ENCODE measurements at places on chromosomes 5 and 9. TPM values are rescaled to one million over a fixed set of nuclear protein-coding genes. Genes with fewer than 3 reads are reported as not detected.

- peak; percentile 15 for DNase-seq
Measured at GRCh38 chr9:122498883-122499288, 11.7 kb upstream of the OR1J2 start.

The FOXD4L6 gene
- not detected for polyA plus RNA-seq

- peak; percentile 49 for DNase-seq
Measured at GRCh38 chr5:125042261-125042890, 295.9 kb upstream of the ZNF608 start.

GRCh38 chr5:170294556-170294955, 3.0 kb downstream of the LCP2 start:
- DNase-seq, result no peak

GRCh38 chr9:129237164-129237611, 59.1 kb upstream of the IER5L start:
- DNase-seq, result no peak

DNA sequence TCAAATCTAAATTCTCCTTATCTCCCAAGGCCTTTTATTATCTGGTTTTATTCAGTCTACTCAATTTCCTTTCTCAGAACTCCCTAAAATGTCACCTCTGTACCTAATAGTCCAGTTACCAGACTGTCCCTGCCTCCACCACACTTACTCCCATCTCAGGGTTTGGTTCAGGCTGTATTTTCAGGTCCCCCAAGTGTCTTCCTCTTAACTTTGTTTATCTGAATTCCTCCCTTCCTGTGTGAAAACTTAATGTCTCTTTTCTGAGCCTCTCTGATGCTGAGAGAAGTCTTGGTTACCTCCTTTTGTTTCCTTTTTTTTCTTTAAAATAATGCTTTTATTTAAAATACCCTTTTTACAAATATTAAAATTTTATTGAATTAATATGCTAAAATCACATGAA, 133.4 kb downstream of the PAM start:
- no peak for DNase-seq
